ENCODE measurements at places on chromosomes 11 and 22.

DNA sequence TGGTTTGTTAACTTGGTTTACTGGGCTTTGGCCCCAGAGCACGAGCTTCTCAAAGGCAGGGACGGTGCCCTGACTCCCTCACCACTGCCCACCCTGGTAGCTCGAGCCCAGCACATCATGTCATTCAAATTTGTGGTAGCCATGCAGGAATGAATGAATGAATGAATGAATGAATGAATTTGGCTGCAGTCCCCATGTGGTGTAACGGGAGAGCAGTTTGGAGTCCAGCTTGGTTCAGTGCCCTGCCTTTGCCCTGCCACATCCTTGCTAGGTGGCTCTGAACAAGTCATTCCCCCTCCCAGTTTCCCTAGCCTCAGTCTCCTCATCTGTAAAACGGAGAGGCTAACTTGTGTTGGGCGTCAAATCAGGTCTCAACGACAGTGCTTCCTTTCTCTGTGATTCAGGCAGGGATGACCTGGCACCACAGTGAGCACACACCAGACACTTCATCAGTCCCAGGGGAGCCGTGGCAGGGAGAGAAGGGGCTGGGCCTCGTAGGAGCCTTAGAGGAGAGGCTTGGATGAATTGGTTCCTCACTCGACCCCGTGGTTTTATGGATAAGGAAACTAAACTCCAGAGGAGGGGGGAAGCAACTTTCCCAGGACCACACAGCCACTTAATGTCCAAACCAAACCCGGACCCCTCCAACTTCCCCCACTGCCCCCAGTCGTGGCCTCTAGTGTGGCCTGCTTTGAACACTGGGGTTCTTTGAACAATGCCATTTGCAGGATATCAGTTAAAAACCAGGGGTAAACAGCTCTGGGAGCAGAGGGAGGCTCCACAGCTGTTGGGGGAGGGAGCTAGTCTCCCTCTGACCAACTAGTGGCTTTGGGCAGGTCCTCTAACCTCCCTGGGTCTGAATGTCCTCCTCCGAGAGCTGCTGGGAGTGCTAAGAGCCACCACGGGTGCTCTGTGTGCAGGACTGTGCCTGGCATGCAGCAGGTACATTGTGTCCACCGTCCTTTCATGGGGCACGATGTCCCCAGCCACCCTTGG lies 86.2 kb downstream of the CACNA1I start:
- no peak for DNase-seq

GRCh38 chr11:61293867-61294716 lies 1.0 kb downstream of the VWCE start:
- DNase-seq = peak; percentile 38

- no peak for DNase-seq
Observed at GRCh38 chr22:18088825-18089568, 11.2 kb downstream of the PEX26 start.

GRCh38 chr22:48370508-48371325 lies 1457.0 kb downstream of the BRD1 start:
- DNase-seq = no peak

GRCh38 chr11:118057251-118058145 lies 19.4 kb upstream of the TMPRSS4 start:
- no peak for DNase-seq

All from stimulated activated CD8-positive, alpha-beta memory T cell treated with anti-CD3 and anti-CD28 coated beads, Interleukin-15, amount 100 ng/mL, for 24 hours (primary cell).